ENCODE measurements at places on chromosomes 12 and 14. TPM values are rescaled to one million over a fixed set of nuclear protein-coding genes. Genes with fewer than 3 reads are reported as not detected.

GRCh38 chr12:82357340-82357739 lies 847 bp downstream of the CCDC59 start:
- no peak for DNase-seq

DHH gene
- 0.11 TPM for total RNA-seq

RFX4 gene
- total RNA-seq = not detected

GRCh38 chr14:91225025-91225424 lies 19.5 kb downstream of the GPR68 start:
- DNase-seq = no peak

GDF3 gene
- not detected for total RNA-seq

DNA sequence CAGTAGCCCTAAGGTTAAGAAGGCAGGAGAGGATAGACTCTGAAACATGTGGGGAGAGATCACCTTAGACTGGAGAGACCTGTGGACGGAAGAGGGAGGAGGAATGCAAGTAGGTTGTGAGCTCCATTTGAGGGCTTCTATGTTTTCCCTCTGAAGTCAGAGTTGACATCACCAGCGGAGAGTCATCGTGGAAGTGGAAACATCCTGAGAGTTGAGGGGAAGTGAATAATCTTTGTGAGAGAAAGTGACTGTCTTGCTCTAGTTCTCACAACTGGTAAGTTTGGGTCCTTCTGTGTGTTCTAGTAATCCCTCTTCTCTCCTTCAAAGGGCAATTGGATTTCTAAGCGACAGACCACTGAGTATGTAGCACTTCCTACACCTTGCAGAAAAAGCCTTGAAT lies 103.6 kb upstream of the CCND2 start:
- no peak for DNase-seq
